ENCODE measurements at places on chromosomes 7 and 10. TPM values are rescaled to one million over a fixed set of nuclear protein-coding genes. Genes with fewer than 3 reads are reported as not detected.

- no peak for DNase-seq
- no peaks in the 10 kb centered on the region for H3K36me3 ChIP-seq
- H3K4me3 ChIP-seq = no peak overlapping the region
- no peak overlapping the region for H3K27ac ChIP-seq
Observed at GRCh38 chr10:86953747-86954680, 3.4 kb downstream of the MMRN2 start.

GRCh38 chr10:20094226-20094976, 278.2 kb downstream of the PLXDC2 start:
- no peak overlapping the region for H3K4me3 ChIP-seq
- H3K36me3 ChIP-seq = no peaks in the 10 kb centered on the region
- no peaks in the 10 kb centered on the region for H3K4me1 ChIP-seq
- no peak for DNase-seq
- no peak overlapping the region for H3K27ac ChIP-seq
- H3K27me3 ChIP-seq = no peaks in the 10 kb centered on the region

DNA sequence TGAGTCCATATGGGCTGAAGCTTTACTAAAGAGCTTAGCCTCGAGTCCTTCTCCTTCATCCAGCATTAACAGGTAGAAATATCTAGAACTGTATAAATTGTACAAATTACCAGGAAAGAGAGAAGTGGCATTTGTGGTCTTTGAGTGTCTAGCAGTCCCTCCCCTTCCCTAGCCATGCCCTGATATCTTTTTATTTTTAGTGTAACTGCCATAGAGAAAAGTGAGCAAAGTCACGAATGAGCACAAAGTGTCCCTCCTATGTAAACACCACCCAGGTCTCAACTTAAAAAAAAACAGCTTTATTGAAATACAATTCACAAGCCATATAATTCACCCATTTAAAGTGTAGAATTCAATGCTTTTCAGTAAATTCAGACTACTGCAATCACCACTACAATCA, 339.0 kb upstream of the ZMIZ1 start:
- H3K27ac ChIP-seq = no peak overlapping the region
- no peaks in the 10 kb centered on the region for H3K4me1 ChIP-seq
- H3K36me3 ChIP-seq = no peaks in the 10 kb centered on the region
- no peak for DNase-seq

DNA sequence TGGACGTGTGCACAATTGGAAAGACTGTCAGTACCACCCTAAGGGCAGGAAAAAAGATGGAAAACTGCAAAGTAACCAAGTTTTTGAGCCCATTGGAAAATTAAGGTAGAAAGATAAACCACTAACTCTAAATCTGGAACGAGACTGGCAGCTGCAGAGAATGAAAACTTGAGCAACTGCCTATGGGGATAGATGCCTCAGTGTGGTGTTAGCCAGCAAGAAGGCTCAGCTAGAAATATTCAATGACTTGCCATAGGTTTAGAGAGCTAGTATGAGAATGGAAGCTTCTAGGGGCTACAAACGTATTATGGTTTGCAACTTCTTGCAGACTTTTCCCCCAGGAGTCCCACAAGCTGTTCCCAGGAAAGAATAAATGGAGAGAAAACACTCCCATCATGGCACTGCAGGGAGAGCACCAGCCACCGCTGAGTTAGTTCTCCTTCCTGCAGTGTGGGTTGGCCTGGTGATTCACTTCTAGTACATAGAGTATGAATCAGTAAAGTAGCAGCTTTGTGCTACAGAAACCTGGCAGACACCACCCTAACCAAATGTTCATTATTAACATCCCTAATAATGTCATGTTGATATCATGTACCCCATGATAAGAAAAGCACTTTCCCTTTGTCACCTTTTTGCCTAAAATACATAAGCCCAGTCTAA, 372.4 kb upstream of the VWC2 start:
- no peaks in the 10 kb centered on the region for H3K4me1 ChIP-seq
- H3K27me3 ChIP-seq = no peaks in the 10 kb centered on the region
- no peaks in the 10 kb centered on the region for H3K36me3 ChIP-seq

Gene HTRA1
- total RNA-seq = not detected

Gene PPP1R3C
- not detected for total RNA-seq

All from natural killer cell (primary cell).